Body of pancreas (tissue), 4 donors: ENCODE measurements at places on chromosomes 7 and 10.
A peak's percentile ranks its signal among the peaks of the same experiment; 100 is the strongest.

DNA sequence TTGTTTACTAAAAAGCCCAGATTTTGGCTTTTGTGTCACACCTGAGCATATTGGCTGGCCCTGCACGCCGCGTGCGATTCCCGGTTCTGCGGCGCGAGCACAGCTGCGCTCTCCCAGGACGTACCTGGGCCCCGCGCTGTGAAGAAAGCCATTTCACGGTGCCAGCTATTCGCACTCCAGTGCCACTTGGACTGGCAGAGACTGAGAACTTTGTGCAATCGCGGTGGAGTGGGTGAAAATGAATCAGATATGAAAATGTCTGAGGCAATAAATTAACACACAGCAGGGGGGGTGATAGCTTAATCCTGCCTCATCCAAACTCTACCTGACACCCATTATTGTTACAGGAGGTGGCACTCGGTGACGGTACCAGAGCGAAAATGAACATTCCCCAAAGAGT lies 330.1 kb upstream of the MGMT start:
- DNase-seq: no peak

GRCh38 chr7:149765399-149766121 lies 7.8 kb downstream of the ZNF467 start:
- no peak for DNase-seq

GRCh38 chr10:127467811-127468210 lies 81.3 kb upstream of the NPS start:
- no peak for DNase-seq

- DNase-seq: no peak
Observed at GRCh38 chr10:22314852-22315251, 1.3 kb upstream of the COMMD3 start.

DNA sequence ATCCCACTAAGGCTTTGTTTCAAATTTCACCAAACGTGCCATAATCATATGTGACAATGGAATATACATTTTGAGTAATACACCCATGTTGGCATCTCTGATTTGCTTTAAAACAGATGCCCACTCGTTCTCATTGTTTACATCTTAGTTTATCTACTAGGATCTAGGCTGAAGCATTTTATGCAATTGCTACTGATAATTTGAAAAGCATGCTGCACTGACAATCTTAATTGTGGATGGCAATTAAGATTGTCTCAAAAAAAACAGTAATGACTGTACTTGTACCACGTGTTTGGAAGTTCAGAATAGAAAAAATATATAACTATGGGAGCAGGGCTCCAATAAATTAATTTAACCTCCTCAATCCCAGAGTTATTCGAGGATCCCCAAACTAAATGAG lies 136.8 kb downstream of the CRPPA start:
- DNase-seq: no peak

DNA sequence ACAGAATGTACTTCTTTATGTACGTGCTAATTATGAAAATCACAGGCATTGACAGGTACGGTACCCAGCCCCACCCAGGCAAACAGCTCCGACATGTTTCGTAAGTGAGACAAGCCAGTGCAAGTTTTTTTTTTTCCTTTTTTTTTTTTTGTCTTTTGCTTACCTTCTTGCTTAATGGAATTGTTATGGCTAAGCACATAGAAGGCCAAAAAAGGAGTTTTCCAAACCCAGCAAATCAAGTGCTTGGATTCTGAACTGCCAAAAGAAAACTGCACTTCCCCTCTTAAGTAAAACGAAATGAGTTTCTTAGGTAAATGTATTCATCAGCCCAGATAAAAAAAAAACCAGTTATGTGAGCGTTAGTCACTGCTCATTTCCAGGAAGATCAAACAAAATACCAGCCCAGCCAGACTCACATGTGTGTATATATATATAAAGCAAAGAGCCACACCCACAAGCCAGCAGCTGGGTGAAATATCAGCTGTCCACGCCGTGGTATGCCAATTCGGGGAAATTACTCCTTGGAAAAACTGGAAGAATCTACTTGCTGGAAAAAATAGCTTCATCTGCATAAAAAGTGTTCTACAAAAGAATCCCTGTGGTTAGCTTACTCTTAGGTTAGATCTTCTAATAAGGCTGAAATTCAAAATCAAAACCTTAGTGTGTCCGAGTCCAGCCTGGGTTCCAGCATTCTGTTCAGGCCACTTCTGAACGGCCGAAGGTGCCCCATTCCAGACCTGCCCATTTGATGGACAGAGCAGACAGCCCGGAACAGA lies 8.0 kb downstream of the KLF6 start:
- DNase-seq: peak; percentile 82

- DNase-seq: no peak
Observed at GRCh38 chr7:101465576-101466196, 103.0 kb downstream of the COL26A1 start.

DNA sequence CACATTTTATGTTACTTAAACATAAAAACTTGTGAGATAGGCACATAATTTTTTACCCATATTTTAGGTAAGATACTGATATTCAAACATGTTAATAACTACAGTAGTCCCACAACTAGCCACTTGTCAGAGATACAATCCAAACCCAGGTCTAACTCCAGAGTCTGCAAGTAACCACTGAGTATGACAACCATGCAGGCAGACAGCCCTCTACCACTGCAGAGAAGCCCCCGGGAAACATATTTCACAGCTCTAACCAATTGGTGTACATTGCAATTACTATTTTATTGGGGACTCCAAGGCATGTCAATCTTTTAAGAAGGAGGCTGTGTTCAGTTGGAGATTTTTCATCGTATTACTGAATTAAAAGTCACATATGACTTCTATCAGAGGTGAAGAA lies 107.2 kb upstream of the FAM133B start:
- DNase-seq: no peak

GRCh38 chr10:51301644-51302043 lies 227.4 kb downstream of the PRKG1 start:
- no peak for DNase-seq

DNA sequence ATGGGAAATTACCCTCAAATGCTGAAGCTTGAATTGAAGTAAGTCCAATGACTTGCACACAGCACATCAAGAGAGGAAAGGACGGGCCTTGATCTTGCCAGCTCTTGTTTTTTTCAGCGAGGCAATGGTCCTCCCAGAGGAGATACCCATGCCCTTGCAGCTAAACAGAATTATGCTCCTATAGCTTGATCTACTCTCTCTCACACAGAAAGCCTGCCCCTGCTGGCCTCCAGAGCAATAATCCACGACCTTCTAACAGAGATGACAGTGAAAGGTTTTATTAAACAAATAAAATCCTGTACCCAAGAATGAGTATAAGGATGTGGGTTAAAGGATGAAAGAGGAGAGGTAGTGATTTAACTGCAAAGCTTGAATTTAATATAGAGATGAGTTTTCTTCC lies 268.0 kb downstream of the ADRA2A start:
- DNase-seq: no peak

DNA sequence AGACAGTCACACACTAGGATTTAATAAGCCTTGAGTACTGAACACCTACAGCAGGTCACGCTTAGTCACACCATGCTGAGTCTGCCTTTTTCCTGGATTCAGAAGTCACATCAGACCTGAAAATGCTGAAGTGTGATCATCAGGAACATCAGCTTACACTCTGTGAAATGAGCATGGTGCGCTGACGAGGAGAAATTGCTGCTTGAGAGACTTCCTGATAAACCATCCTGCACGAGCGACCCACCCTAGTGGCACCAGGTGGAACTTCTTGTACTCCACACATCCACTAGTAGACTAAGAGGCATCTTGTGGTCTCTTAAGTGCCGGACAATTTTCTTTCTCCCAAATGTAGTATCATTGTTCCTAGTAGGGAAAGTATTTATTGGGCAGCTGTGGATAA lies 51.8 kb upstream of the MRLN start:
- DNase-seq: peak; percentile 56

- DNase-seq: no peak
Observed at GRCh38 chr10:29285624-29286051, 3.2 kb upstream of the LYZL1 start.

- peak; percentile 69 for DNase-seq
Observed at GRCh38 chr10:662223-662605, 27.3 kb downstream of the DIP2C start.

DNA sequence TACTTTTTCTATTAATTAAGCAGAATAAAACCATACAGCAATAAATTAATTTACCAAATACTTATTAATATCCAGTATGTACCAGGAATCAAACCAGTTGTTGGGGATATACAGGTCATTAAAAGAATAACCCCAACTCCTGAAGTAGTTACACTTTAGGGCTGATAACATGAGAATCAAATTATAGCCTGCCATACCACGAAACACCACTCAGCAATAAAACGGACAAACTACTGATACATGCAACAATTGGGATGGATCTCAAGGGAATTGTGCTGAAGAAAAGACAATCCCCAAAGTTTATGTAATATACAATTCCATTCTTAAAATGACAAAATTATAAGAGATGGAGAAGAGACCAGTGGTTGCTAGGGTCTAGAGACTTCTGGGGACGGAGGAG lies 22.7 kb downstream of the MCMBP start:
- DNase-seq: no peak

GRCh38 chr7:75961218-75961617 lies 33.2 kb downstream of the TMEM120A start:
- no peak for DNase-seq

GRCh38 chr7:94397722-94398121 lies 3.0 kb downstream of the COL1A2 start:
- DNase-seq: no peak

DNA sequence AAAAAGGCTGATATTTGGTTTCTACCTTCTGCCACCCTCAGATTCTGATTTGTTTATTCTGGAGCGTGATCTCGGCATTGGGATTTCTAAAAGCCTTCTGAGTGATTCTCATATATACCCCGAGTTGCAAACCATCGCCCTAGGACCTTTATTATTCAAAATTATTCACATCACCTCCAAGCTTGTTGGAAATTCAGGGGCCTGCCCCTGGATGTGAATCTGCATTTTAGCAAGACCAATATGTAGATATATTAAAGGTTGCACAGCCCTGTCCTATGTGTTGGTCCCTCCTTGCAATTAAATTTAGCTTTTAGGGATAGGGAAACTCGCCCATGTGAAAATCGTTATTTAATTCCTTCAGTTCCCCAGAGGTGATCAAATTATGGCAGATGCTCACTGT lies 9.0 kb upstream of the CHN2 start:
- no peak for DNase-seq

- DNase-seq: no peak
Observed at GRCh38 chr7:123562121-123562520, 4.5 kb upstream of the NDUFA5 start.

DNA sequence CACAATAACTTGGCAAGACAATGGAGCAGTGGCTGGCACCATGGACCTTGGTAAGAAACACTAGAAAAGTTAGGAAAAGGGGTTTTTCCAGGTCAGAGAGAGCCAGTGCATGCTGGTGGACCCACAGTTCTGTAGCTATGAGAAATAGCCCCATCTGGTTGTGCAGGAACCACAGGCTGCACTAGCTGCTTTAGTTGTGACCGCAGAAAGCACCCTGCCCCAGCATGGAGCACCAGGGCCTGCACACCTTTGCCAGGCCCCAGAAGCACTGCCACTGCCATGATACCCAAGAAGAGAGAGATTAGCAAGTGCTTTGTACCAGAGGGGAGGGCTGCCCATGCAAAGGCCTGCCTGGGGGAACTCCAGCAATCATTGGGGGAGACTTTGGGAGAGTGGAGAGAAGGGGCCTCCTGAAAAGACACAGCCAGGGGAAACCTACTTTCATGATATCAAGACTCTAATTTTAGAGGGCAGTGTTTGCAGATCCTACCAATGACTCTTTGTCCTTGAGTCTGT lies 256.1 kb upstream of the C7orf33 start:
- DNase-seq: no peak

DNA sequence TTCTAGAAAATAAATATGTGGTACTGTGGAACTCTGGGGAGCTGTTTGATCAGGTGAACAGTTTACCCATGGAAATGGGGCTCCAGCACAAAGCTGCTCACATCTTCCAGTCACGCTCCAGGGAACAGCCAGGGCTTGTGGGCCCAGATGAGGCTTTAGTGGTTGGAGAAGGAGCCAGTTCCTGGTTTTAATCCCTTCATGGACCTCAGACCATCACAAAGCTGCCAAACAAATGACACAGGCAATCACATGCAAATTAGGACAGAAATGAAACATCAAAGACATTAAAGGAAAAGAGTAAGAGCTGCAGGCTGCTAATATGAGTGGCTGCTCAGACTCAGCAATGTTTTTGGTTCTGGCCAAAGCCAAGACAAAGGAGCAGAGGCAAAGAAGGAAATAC lies 2.2 kb upstream of the ATP6V0E2 start:
- no peak for DNase-seq

GRCh38 chr7:66642186-66642585 lies 13.5 kb downstream of the KCTD7 start:
- no peak for DNase-seq

- DNase-seq: no peak
Observed at GRCh38 chr10:114998993-114999392, 61.0 kb downstream of the TRUB1 start.

GRCh38 chr10:79192677-79193003 lies 123.9 kb downstream of the ZMIZ1 start:
- no peak for DNase-seq

- no peak for DNase-seq
Observed at GRCh38 chr7:27202018-27202861, 2.3 kb upstream of the HOXA13 start.

DNA sequence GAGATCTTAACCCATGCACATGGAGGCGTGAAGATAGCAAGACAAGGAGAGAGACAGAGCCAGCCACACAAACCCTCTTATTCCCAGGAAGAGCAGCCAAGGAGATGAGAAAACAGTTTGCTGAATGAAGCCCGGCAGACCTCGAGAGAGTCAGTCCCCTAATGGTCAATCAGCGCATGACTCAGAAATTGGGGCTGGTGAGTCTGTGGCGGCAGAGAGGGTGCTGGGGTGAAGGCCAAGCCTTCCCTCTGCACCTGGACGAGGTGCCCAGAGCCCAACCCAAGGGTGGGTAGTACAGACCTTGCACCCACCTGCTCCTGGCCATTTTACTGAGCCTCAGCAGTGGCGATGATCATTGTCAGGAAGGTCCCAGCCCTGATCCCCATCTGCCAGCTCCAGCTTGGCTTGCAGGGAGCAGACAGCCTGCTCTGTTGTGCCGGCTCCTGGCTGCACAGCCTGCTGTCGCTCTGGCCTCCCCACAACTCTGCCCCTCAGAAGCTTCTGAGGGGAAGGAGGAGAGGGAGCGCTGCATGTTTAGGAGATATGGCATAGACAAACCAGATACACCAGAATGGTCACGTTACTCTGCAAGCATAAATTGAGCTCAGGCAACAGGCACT lies 256.6 kb downstream of the RPS24 start:
- DNase-seq: no peak

DNA sequence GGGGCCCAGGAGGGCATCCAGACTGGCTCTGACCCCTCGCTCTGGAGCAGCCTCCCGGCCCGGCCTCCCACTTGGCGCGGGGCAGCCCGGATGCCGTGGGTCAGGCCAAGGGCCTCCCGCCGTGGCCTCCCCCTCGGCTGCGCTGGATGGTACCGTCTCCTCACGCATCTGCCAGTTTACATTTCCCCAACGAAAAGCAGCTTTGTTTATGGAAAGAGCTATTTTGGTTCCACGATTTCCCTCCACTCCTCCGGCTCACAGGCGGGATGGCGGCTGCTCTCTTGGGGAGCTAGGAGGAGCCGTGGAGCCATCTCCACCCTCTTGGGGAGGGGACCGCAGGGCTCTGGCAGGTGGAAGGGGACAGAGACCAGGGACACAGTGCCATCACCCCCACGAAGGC lies 93.2 kb upstream of the MYL10 start:
- no peak for DNase-seq
